ENCODE measurements at places on chromosomes 1 and 21. TPM values are rescaled to one million over a fixed set of nuclear protein-coding genes. Genes with fewer than 3 reads are reported as not detected.

DNA sequence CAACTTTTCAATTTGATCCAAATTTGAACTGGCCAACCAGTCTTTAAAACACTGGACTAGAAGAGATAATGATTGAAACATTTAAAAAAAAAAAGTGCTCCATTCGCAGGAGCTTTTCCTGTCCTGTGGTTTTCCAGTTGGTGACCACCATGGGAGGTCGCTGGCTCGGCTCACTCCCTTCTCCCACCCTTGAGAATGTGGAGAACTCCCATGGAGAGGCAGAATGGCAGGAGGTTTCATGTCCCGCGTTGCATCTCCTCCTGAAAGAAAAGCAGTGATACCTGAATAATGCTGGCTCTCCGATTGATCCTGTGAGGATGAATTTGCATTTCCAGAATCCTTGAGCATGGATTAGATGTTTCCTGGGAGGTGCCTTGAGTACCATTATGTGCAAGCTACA, 16.5 kb upstream of the MPZL1 start:
- DNase-seq: no peak

KIF2C gene
- total RNA-seq: 40.4 TPM

FUBP1 gene
- total RNA-seq: 217 TPM

DNA sequence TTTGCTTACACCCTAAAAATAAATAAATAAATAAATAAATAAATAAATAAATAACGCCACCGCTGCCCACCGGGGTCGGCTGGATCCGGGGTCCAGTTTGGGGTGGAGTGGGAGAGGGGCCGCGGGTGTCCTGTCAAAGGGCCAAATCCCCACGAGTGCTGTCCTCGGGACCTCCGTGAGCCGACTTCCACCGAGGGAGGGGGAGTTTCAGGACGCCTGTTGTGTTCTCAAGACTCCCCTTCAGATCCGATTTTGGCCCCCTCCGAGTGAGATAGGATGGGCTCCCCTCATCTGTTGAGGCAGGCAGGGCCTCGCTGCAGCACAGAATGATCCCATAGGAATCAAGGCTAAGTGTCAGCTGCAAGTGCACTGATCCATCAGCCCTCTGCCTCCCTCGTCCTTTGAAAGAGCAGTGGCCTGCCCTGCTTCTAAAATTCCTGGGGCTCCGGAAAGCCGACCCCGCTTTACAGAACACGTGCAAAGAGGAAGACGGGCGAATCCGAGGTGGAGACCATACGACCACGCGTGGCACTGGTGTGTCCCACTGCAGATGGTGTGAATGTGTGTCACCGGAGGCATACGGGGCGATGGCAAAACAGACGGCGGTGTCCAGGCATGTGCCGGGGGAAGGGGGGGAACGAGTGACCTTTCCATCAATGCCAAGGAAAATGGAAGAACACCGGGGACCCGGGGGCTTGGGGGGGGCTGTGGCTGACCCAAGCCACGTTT, 3880.5 kb downstream of the SRGAP2C start:
- no peak for DNase-seq

- no peak for DNase-seq
Measured at GRCh38 chr1:23562137-23562876, 3.0 kb upstream of the ID3 start.

All from CD8-positive, alpha-beta memory T cell (primary cell).